Ascending aorta (tissue), 2 donors: ENCODE measurements at places on chromosomes 13 and 19.

DNA sequence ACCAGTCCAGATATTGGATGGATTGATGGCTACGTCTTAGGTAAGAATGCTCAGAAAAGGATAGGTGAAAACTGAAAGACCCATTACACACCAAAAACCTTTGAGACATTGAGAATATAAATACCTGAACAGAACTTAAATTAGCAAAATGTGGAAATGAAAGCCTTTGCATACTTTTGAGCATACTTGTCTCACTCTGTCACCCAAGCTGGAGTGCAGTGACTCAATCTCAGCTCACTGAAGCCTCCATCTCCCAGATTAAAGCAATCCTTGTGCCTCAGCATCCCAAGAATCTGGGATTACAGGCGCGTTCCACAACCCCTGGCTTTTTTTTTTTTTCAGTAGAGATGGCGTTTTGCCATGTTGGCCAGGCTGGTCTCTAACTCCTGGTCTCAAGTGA lies 695.3 kb downstream of the DACH1 start:
- DNase-seq = no peak

DNA sequence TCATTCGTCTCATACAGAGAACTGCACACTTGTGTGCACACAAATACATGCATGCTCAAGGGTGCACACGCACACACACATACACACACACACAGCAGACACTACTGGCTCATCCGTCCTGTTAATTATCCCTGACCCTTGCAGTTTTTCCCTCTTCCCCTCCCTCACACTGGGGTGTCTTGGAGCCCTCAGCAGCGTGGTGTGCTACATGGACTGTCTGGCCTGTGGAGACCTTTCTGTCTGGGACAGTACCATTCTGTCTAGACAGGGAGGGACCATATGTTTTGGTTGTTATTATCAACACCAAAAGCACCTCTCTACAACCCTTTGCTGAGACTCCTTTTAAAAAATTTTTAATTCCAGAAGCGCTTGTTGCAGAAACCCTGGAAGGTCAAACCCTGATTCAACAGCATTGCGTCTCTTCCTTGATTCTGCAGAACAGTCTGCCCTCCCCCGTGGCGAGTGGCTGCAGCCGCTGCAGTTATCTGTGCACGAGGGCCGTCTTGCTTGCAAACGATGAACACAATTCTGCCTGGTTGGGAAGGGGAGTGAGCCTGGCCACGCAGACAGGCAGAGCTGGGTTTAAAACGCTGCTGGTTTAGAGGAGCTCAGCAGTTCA lies 374.0 kb downstream of the IRS2 start:
- DNase-seq = no peak

- no peak for DNase-seq
Measured at GRCh38 chr19:9996541-9996940, 13.8 kb downstream of the COL5A3 start.

- DNase-seq = no peak
Measured at GRCh38 chr19:12284631-12285030, 10.1 kb downstream of the ZNF44 start.

- DNase-seq = no peak
Measured at GRCh38 chr13:39376076-39376475, 226.9 kb downstream of the LHFPL6 start.

- DNase-seq = no peak
Measured at GRCh38 chr19:49069026-49069425, 3.5 kb downstream of the KCNA7 start.

GRCh38 chr13:114027046-114027715 lies 53.3 kb upstream of the C13orf46 start:
- no peak for DNase-seq

- DNase-seq = no peak
Measured at GRCh38 chr19:24054044-24054935, 32.7 kb upstream of the ZNF254 start.

- DNase-seq = no peak
Measured at GRCh38 chr13:93411186-93411680, 184.6 kb downstream of the GPC6 start.

DNA sequence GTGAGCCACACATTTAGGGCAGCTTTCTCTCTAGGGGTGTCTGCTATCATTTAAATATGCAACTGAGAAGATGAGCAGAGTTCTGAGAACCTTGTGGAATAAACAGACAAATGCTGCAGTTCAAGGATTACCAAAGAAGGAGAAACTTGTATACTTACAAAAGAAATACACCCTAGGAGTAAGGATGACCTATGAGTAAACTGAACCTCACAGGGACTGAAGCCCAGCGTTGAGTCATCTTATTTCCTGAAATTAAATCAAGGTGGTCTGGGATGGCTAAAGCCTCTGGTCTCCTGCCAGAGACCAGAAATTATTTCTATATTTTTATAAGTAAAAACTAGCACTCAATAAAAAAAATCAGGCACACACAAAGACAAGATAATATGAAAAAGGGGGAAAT lies 40.1 kb downstream of the FAM216B start:
- no peak for DNase-seq

DNA sequence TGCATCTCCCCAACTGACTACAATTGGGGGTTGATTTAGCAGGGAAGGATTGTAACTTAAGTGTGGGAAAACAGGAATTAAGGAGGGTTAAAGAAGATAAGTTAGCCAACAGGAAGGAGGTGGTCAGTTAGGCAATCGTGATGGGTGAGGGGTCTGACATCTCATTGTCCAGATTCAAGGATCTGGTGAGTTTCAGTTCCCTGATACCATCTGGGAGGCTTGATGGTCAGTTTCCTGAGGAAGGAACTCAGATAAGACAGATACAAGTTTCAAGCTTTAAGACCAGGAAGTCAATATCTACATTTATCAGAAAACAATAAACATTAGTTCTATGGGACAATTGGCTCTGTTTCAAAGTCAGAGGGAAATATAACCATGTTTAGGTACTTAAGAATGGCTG lies 601.8 kb downstream of the SLITRK6 start:
- DNase-seq = no peak

GRCh38 chr13:28426381-28426780 lies 68.5 kb downstream of the FLT1 start:
- DNase-seq = no peak

- no peak for DNase-seq
Measured at GRCh38 chr19:35225951-35226350, 2.6 kb downstream of the FAM187B start.

GRCh38 chr13:46775385-46776107 lies 21.4 kb downstream of the ESD start:
- DNase-seq = no peak

DNA sequence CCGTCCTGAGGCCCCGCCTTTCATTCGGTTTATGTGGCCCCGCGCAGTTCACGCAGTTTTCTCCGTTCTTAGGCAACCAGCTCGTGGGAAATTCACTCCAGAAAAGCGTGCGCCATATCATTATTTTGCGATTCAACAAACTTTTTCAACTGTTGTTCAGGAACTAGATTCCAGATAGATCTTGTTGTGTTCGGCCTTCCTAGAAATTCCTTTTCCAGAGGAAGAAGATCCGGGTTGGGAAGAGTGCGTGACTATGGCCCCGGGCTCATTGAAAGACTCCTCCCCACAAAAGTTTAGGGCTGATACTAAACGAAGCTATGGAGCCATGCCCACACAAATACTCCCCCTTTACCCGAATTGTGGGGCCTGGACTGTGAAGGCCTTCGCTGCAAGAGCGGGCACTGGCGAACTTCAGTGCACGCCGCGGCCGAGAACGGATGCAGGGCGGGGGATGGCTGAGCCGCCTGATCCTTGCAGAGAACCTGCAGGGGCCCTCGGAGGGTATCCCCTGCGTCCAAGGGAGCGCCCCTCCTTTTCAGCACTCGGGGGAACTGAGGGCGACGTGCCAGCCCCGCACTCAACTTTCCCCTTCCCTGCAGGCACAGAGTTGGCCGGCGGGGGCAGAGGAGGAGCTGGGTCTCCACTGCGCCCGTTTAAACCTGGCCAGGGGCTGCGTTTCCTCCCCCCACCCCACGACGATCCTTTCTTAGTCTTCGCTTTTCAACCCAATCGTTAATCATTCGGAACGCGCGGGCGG lies 904 bp upstream of the SOX1 start:
- DNase-seq = no peak

DNA sequence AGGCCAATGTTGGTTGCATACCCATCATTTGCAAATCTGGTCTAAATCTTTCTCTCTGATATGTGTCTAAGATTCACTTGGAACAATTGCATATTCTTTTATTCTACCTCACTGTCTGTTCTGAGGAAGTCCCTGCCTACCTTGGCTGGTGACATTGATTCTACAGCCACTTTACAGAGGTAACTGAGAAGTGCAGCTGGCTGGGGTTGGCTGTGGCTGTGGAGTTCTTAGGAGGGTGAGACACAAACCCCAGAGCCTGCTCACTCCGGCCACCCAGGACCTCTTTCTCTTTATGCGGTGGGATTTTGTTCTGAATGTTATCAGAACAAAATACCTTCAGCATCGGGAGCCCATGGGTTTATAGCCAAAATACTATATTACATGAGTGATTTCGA lies 54.5 kb upstream of the IRS2 start:
- DNase-seq = no peak

GRCh38 chr13:100297413-100297812 lies 208.5 kb downstream of the PCCA start:
- DNase-seq = no peak

GRCh38 chr19:21158523-21159135 lies 16.8 kb downstream of the ZNF431 start:
- no peak for DNase-seq

- no peak for DNase-seq
Measured at GRCh38 chr13:26780411-26780810, 19.8 kb upstream of the GPR12 start.

DNA sequence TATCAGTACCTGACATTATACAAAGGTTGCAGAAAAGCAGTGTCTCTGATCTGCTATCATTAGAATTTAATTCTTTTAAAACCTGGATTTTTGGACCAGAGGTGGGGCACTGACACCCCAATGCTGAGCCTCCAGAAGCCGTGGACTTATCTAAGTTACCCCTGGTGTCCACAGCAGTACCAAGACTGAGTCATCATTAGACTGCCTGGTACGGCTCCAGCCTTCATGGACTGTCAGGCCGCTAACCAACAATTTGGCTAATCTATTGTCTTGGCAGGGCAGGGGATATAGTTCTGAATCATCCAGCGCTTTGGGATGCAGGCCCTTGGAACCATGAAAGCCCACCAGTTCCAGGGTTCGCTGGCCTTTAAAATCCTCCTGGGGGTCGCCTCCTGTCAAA lies 78.3 kb downstream of the TSHZ3 start:
- peak; percentile 48 for DNase-seq

- DNase-seq = no peak
Measured at GRCh38 chr13:60990032-60990733, 425.5 kb downstream of the PCDH20 start.

DNA sequence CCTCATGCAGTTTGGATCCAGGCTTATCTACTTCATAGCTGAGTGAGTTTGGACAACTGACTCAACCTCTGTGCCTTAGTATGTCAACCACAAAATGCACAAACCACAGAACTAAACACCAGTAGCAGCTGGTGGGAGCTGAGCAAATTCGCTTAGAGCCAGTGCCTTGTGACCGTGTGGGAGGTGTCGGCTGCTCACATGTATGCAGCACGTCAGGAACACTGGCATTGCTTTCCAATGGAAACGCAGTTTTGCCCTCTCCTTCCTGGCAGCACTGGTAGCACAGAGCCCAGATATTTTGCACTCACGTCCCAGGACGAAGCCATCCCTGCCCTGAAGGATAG lies 8.3 kb upstream of the NTN5 start:
- no peak for DNase-seq

- no peak for DNase-seq
Measured at GRCh38 chr13:79141082-79141481, 265.0 kb downstream of the RBM26 start.

DNA sequence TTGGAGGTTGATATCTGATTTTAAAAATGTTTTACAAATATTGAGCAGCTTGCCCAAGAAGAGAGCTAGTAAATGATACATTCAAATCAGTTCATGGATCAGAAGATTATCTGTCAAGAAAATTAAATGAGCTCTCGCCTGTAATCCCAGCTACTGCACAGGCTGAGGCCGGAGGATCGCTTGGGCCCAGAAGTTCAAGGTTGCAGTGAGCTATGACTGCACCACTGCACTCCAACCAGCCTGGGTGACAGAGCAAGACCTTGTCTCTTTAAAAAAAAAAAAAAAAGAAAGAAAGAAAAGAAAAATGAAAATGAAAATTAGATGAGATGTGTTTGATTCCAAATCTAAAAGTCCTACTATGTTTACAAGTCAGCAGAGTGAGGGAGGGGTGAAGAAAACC lies 2.4 kb downstream of the SPART start:
- DNase-seq = no peak

- no peak for DNase-seq
Measured at GRCh38 chr13:21872795-21873194, 201.9 kb downstream of the FGF9 start.

GRCh38 chr13:61727767-61728166 lies 312.1 kb upstream of the PCDH20 start:
- no peak for DNase-seq

GRCh38 chr19:21568816-21569493 lies 63.6 kb downstream of the ZNF429 start:
- peak; percentile 68 for DNase-seq

- no peak for DNase-seq
Measured at GRCh38 chr13:22061806-22062391, 391.0 kb downstream of the FGF9 start.

DNA sequence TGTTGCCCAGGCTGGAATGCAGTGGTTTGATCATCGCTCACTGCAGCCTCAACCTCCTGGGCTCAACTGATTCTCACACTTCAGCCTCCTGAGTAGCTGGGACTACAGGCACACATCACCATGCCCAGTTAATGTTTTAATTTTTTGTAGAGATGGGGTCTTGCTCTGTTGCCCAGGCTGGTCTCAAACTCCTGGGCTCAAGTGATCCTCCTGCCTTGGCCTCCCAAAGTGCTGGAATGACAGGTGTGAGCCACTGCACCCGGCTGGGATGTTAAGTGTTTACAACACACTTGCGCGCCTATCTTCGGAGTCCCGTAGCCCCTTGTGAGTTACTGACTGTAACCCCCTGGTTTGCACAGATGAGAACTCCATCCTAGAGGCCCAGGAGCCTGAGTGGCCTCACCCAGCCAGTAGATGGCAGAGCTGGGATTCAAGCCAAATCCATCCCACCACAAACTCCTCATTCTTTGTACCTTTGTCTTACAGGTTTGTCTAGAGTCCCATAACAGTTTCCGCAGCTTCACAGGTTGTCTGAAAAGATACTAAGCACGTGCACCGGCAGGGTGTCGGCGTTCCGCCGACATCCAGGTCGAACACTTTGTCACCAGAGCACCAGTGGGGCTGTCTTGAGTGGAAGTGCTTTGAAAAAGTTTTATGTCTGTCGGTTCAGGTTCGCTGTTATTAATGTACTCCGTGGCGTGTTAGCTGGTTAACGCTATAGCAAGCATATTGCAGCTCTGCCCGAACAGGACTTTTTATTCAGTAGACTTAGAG lies 14.7 kb downstream of the MAG start:
- DNase-seq = no peak

GRCh38 chr19:40302224-40303011 lies 17.3 kb upstream of the AKT2 start:
- DNase-seq = no peak

- DNase-seq = no peak
Measured at GRCh38 chr19:58514564-58515022, 2.8 kb upstream of the SLC27A5 start.

- no peak for DNase-seq
Measured at GRCh38 chr19:18896421-18896841, 473 bp upstream of the CERS1 start.
